ENCODE measurements at places on chromosomes 13 and 19.

DNA sequence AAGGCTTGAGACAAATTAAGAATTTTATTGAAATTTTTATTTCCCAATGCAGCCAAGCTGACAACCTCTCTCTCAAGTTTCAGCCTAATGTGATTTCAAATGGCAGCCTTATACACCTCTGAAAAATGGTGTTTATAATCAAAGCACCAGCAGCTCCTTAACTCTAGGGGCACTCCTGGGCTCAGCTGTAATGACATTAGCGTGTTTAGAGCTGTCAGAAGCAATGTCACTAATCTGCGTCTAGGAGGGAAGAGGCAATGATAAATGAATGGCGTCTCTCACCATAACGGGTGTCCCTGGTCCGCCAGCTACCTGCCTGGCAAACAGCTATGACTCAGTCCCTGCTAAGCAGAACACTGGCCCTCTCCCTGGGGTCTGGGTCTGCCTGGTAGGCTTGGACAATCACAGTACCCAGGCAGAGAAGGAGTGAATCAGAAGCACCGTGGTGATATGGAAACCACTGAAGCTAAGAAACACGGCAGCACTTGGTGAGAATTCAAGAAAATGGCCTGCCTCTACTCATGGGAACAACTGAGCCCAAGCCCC, 131.8 kb upstream of the VSTM2B start:
- DNase-seq = no peak

DNA sequence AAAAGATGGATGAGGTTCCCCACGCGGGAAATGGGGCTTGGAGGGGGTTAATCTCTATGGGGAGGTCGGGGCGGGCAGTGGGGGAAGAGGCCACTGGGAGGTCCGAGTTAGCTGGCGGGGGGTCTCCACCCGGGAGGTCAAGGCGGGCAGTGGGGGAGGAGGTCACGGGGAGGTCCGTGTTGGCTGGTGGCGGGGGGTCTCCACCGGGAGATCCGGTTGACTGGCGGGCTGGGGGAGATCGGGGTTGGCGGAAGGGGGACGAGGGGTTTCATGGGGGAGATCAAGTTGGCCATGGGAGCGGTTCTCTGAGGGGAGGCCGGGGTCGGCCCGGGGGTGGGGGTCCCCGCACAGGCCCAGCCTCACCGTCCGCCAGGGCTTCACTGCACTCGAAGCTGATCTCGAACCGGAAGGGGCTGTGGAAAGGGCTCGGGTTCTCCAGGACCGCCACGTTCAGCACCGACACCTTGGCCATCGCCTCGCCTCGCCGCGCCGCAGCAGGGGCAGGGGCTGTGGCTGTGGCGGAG, 342 bp downstream of the ASF1B start:
- DNase-seq = no peak

DNA sequence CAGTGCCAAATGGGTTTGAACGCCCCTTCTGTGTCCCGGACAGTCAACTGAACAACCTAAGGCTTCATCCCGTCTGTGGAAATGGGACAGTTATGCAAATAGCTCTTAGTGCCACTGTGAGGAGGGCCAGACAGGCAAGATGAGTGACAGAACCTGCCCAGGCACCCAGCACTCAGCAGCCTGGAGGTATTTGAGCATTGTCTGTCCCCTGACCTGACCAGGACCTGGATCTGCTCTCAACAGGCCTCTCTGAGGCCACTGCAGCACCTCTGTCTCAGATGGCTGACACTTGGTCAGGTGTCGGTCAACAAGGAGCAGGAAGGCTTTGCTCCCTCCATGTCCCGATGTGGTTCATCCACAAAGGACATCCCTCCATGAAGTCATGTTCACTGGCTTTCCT, 67.9 kb downstream of the CCDC70 start:
- no peak for DNase-seq

GRCh38 chr19:46555628-46556280, 45.4 kb upstream of the CALM3 start:
- DNase-seq = no peak

- DNase-seq = no peak
Measured at GRCh38 chr13:48125794-48126228, 30.9 kb upstream of the MED4 start.

DNA sequence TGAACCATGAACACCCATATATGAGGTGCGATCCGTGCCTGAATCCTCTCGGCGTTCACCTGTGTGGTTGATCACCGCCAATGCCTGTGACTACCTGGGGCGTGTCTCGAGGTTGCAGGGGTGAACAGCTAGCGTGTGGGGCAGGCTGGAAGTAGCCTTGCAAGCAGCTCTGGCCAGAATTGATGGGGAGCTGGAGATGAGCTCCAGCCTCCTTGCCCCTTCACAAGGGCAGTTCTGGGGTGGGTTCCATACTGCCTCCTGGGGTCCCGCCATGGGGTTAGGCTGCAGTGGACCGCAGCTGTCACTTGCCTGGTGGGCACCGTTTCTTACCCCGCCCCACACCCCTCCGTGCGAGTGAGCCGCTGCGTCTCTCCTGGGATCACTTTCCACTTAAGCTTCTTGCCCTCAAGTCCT, 154.5 kb upstream of the SOX1 start:
- no peak for DNase-seq

DNA sequence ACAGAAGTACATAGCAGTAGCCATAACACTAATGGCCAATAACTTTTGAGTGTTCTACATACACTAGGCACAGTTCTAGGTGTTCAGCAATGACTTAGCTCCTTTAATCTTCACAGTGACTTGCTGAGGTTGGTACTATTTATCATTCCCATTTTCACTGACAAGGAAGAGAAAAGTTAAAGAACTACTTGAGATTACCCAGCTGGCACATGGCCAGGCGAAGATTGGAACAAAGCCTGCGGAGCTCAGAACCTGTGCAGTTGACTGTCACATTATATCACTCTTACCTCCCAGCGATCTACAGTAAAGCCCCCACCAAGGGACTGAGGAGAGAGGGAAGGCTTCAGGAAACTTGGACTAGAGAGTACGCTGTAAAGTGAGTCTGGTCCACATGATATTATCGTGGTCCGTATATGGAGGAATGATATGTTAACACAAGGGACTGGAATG, 42.4 kb upstream of the WDFY2 start:
- DNase-seq = no peak

GRCh38 chr19:44757057-44757734, 8.7 kb downstream of the BCL3 start:
- no peak for DNase-seq

GRCh38 chr13:33307843-33308242, 22.3 kb upstream of the STARD13 start:
- DNase-seq = no peak

GRCh38 chr13:19836472-19836871, 27.0 kb downstream of the ZMYM5 start:
- DNase-seq = no peak

DNA sequence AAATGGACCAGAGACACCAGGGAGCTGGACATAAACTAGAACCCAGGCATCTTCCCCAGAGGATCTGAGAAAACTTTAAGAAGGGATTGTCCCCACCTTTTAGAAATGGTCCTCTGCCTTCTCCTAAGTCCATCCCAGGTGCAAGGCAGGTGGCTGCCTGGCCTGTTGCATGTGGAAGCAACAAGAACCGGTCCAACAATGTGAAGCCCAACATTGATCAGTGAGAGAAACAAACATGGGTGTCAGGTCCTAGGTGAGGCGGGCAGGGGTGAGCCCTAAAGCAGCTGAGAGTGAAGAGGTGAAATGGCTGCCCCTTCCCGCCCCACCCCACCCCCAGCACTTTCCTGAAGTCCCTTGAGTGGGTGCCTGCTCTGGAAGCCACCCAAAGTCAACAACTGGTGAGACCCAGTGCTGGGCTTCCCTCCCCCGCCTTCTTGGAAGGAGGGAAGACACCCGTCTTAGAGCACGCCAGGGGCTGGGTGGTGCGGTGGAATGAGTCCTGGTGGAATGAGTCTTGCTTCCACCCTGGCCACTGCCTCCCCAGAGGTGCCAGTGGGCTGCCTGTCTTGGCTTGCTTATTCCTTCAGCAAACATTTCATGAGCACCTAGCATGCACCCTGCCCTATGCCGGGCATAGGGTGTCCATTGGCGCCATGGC, 1.7 kb downstream of the AP1M1 start:
- DNase-seq = no peak

GRCh38 chr13:74052402-74052928, 81.7 kb downstream of the KLF12 start:
- DNase-seq = no peak

GRCh38 chr19:4391701-4392483, 8.5 kb downstream of the SH3GL1 start:
- no peak for DNase-seq

Measured in effector CD4-positive, alpha-beta T cell (primary cell).